ENCODE measurements at places on chromosomes 5 and 9.
A peak's percentile ranks its signal among the peaks of the same experiment; 100 is the strongest.

GRCh38 chr5:160271396-160271795, 41.0 kb downstream of the CCNJL start:
- DNase-seq: no peak

- no peak for DNase-seq
Observed at GRCh38 chr9:36938617-36939016, 95.5 kb downstream of the PAX5 start.

DNA sequence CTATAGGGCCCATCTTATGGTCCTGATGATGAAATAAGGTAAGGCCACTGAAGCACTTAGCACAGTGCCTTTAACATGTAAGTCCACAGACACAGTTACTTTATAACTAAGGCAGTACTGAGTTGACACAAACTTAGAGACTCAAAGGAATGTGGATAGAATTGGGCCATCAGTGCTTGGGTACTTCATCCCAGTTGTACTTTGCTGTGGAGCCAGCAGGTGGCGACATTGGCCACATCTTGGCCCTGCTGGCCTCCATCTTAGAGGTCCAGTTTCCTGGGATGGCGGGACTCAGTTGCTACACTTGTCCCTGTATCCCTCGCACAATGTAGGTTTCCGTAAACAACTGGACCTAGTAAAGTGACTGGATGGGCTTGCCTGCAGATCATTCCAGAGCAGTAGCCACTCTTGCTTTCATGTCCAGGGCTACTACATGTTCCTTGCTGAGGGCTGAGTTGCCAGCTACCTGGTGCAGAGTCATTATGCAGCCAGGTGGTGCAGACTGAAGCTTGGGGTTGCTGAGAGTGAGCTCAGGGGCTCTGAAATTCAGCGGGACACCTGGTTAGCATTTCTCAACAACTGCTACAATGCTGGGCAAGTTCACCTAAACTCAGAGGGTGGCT, 10.6 kb downstream of the MTAP start:
- DNase-seq: peak; percentile 28

DNA sequence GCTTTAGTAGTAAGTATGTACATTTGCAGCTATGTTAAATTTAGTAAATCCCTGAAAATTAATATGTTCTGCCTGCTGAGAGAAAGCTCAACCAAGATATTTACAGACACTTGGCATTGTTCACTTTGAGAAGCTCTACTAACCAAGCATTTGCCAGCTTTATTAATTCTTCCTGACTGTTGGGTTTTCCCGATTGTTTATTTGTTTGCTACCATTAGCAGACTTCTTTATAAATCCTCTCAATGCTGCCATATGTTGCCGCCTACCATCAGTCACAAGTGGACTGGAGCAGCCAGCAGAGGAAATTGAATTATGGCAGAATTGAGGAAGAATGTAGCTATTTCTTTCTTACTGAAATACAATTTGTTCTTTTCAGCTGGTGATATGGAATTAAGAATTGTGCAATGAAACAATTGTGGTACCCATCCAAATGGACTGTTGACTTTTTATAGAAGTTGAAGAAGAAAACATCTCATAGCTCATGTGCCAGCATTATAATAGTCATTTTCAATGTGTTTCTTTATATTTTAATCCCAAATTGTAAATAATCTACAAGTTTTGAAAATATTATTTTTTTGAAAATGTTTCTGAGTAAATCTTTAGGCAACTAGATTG, 588.7 kb upstream of the CDH6 start:
- no peak for DNase-seq

DNA sequence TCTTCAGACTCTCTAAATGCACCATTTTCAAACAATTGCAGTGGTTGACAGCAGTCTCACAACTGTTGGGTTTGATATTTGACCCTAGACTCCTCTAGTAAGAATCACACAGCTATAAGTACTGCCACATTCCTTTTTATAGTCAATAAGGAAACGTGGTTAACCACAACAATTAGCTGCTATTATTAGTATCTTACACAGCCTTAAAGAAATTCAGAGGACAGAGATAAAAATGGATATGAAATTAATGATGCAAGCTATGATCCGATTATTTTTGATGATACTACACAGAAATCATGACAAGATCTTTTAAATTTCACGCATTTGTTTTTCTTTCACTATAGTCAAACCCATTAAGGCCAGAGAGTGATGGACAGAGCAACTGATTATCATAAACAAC, 288.6 kb upstream of the C9orf72 start:
- DNase-seq: no peak

DNA sequence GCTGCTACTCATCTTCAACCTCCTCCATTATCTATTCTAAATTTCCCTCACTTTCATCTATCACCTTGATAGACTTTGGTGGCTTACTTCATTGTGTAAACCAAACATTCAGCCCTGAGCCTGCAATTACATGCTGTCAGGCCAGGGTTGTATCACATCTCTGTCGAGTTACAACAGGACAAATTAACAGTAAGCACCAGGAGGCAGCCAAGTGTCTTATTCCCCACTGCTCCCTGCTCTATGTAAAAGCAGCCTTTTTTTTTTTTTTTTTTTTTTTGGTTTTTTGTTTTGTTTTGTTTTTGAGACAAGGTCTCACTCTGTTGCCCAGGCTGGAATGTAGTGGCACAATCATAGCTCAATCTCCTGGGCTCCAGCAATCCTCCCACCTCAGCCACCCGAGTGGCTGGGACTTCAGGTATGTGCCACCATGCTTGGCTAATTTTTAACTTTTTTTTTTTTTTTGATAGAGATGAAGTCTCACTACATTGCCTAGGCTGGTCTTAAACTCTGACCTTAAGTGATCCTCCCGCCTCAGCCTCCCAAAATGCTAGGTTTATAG, 15.2 kb upstream of the ZCCHC9 start:
- DNase-seq: no peak

DNA sequence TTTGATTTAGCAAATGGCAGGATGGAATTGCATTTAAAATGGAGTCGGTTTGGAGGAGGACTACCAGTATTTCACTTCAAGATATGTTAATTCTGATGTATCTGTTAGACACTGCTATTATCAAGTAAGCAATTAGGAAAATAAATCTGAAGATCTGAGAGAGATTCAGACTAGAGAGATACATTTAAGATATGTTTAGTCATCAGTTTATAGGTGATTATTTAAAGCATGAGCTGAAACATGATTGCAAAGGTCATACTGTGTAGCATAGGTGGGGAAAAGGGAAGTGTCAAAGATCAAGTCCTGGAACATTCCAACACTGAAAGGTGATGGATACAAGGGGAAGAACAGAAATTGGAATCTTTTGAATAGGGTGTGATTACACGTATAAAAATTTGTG, 79.1 kb downstream of the FAM174A start:
- DNase-seq: no peak

- DNase-seq: no peak
Observed at GRCh38 chr5:15757619-15758018, 257.6 kb downstream of the FBXL7 start.

DNA sequence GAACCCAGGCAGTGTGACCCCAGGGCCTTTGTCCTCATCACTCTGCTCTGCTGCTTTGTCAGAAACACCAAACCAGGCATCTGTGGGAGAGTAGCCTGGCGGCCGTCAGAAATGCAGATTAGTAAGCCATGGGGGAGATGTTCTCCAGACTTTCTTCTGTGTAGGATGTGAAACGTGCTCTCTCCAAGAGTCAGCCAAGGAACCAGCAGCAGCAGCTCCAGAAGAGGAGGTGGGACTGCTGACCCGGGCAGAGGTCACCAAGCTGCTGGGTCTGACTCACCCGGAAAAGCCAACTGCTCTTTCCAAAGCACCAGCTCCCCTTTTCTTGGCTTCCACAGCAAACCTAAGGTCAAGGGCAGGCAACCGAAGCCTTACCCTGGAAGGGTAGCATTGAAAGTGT, 14.4 kb upstream of the ABLIM3 start:
- no peak for DNase-seq

GRCh38 chr5:93311881-93312280, 269.1 kb downstream of the NR2F1-AS1 start:
- no peak for DNase-seq

- no peak for DNase-seq
Observed at GRCh38 chr9:121997791-121998190, 95.3 kb downstream of the TTLL11 start.

Data from stimulated activated CD8-positive, alpha-beta memory T cell treated with anti-CD3 and anti-CD28 coated beads, Interleukin-4, amount 100 ng/mL, for 1 hour (primary cell).